ENCODE measurements at places on chromosomes 6 and 20. TPM values are rescaled to one million over a fixed set of nuclear protein-coding genes. Genes with fewer than 3 reads are reported as not detected.

- DNase-seq = no peak
Observed at GRCh38 chr20:25399037-25399430, 8.4 kb upstream of the ABHD12 start.

Gene BTBD9
- total RNA-seq = 47.9 TPM

Gene SAMD3
- 5.2 TPM for total RNA-seq

GRCh38 chr20:48192109-48192508, 406.8 kb upstream of the SULF2 start:
- DNase-seq = no peak

DNA sequence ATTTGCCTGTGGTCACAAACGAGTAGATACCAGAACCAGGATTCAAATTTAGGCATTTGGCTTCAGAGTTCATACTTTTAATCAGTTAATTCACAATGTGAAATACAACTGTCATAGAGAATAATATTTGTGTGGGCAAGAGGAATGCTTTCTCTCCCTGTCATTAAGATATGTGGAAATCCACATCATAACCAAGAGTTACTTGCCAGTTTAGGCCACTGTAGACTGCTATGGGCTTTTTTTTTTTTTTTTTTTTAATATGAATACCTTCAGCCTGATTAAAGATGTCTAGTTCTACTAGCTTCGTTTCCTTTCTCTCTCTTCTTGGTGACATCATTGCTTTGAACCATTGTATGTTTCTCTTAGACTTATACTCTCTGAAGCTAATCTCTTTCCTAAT, 244.9 kb downstream of the ZFAND3 start:
- DNase-seq = no peak

Gene CTCFL
- total RNA-seq = not detected

DNA sequence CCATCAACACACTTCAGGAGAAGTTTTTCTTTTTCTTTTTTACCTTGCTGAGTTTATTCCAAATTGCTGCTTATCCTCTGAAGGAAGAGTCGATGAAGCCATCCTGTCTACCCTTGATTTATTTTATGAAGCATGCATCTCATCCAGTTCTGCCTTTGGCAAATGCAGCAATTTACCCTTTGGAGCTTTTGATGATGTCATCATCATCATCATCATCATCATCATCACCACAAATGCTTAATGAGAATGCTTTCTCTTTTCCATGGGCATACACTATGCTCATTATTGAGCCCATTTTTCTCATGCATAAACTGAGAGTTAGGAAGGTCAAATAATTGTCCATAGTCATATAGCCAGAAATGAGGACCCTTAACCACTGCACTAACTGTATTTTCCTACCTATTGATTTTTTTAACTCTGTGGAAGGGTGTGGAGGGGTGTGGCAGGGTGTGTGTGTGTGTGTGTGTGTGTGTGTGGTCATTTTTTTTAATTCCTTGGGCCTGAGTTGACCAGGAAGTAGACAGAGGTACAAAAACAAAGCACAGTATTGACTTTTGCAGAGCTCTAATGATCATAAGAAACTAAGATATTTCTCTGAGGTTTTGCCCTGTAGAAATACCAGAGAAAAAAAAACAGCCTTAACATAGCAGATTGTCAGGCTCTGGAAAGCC, 82.8 kb downstream of the COL9A1 start:
- no peak for DNase-seq

DNA sequence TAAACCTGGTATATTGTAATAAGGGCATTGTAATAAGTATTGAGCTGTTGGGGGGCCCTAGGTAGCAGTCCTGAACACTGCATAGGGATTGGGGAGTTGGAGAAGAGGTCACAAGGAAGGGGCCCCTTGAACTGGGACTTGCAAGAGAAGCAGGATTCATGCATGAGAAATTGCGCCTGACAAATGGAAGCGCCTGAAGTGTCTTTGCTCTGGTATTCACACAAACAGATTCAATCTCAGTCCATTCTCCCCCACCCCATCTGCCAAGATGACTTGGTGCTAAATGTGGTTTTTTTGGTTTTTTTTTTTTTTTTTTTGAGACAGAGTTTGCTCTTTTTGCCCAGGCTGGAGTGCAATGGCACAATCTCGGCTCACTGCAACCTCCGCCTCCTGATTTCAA, 87.1 kb downstream of the CAP2 start:
- no peak for DNase-seq

GRCh38 chr20:59785986-59786795, 147.2 kb downstream of the SYCP2 start:
- DNase-seq = no peak

Gene PTK6
- total RNA-seq = 4.9 TPM
